ENCODE measurements at places on chromosomes 13 and 19.
A peak's percentile ranks its signal among the peaks of the same experiment; 100 is the strongest.

- H3K4me1 ChIP-seq: peaks cover 6% of the 10 kb centered on the region
- no peaks in the 10 kb centered on the region for H3K36me3 ChIP-seq
- DNase-seq: no peak
- H3K27me3 ChIP-seq: no peaks in the 10 kb centered on the region
- H3K4me3 ChIP-seq: no peak overlapping the region
These were observed 71.8 kb downstream of the CCDC70 start for GRCh38 chr13:51933466-51934058.

DNA sequence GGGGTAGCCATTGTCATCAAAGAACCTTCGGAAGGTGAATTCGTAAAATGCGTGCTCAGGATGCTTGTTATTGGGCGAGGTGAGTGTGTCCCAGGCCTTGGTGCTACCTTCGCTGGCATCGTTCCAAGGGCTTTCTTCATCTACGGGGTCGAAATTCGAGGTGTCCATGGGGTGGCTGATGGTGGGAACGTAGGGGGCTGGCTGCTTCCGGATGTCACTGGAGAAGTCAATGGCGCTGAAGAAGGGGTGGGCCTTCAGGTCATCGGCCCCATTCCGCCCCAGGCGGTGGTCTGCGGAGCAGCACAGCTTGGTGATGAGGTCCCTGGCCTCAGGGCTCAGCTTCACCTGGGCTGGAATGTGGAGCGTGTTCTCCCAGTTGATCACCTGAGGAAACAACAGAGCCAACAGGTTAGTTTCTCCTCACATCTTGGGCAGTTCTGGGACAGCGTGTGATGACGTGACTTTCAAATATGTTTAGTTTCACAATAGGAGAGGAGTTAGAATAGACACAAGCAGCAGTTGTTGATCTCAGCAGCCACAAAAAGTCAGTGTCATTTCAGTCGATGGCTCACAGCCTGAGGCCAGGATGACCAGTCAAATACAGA lies 72.5 kb upstream of the XPO4 start:
- no peaks in the 10 kb centered on the region for H3K36me3 ChIP-seq
- peaks cover 1% of the 10 kb centered on the region for H3K4me1 ChIP-seq
- no peak overlapping the region for H3K4me3 ChIP-seq
- DNase-seq: no peak
- no peaks in the 10 kb centered on the region for H3K27me3 ChIP-seq

GRCh38 chr19:16628984-16629691 lies 1.1 kb upstream of the MED26 start:
- peak overlapping the region; percentile 100 for H3K27ac ChIP-seq
- H3K36me3 ChIP-seq: peaks cover 29% of the 10 kb centered on the region
- H3K4me1 ChIP-seq: peaks cover 56% of the 10 kb centered on the region

- H3K27ac ChIP-seq: no peak overlapping the region
- no peaks in the 10 kb centered on the region for H3K36me3 ChIP-seq
- H3K4me3 ChIP-seq: no peak overlapping the region
These were observed 70.1 kb downstream of the CAB39L start for GRCh38 chr13:49373716-49374115.

Data from activated CD4-positive, alpha-beta T cell treated with anti-CD3 and anti-CD28 coated beads, Interleukin-2, amount 10 ng/mL, durations not matched to agents 7 days and 5 days (primary cell).